Activated CD4-positive, alpha-beta T cell treated with anti-CD3 and anti-CD28 coated beads for 24 hours (primary cell): ENCODE measurements at places on chromosomes 7 and 10.
A peak's percentile ranks its signal among the peaks of the same experiment; 100 is the strongest.

GRCh38 chr7:117403737-117404136, 23.6 kb downstream of the ASZ1 start:
- DNase-seq: no peak

GRCh38 chr7:119556436-119556835, 716.5 kb upstream of the KCND2 start:
- DNase-seq: no peak

DNA sequence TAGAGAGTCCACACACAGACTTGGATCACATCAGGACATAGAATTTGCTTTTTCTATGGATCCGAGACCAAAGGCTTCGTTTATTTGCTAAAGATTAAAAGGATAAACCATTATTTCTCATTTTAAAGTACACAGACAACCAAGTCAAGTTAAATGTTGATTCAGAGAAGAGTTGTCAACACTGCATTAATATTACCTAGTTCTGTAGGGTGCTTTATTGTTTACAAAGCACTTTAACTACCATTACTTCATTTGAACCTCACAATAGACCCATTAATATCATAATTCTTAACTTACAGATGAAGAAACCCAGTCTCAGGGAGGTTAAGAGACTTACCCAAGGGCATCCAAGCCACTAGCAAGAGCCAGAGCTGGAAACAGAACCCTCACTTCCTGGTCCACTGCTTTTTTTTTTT, 43.2 kb upstream of the GSAP start:
- DNase-seq: no peak

- DNase-seq: no peak
Measured at GRCh38 chr7:20744954-20745446, 41.7 kb downstream of the SP8 start.

DNA sequence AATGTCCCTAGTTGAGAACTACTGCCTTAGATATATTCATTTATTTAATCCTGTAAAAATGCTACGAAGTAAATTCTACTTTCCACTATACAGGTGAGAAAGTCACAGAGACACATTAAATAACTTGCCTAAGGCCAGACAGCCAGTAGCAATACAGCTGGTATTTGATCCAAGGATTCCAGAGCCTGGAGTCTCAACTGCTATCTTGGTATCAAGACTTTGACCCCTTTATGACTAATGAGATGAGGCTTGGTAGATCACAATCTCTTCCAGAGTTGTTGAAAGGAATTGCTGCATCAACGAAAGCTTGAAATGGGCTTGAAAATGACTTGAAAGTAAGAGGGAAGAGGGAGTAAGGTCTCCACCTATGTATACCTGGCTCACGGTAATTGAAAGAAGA, 83.3 kb downstream of the ORC5 start:
- DNase-seq: no peak

DNA sequence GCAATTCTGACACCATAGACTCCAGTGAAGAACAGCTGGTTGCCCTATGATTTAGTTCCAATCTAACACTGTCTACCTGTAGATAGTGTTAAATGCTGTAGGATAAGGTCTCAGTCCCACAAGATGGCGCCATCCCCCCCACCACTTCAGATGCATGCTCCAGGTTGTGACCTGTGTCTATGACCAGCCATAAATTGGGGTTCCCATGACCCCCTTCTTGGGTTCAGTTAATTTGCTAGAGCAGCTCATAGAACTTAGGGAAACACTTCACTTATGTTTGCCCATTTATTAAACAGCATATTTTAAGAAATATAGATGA, 13.1 kb downstream of the CCSER2 start:
- DNase-seq: no peak

DNA sequence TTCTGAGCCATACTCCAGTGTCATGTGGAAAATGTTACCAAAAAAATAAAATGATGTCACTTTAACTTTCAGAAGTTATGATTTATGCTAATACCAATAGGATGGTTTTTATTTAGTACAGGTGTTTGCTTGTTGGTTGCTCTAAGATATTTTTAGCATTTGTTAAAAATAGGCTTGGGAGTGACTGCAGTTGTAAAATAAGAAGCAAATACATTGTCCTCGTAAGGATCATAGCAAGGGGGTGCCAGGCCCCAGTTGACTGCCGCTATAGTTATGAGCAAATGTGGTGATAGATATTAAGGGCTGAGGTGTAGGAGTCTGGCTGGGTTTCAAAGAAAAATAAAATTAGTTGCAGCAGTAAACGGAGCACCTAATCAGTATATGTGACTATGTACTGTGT, 354.4 kb upstream of the BMPER start:
- DNase-seq: no peak

GRCh38 chr10:53836638-53837037, 964.4 kb downstream of the PCDH15 start:
- no peak for DNase-seq

GRCh38 chr10:28793482-28793881, 116.2 kb downstream of the BAMBI start:
- DNase-seq: no peak

GRCh38 chr7:93923942-93924341, 2.4 kb downstream of the GNG11 start:
- DNase-seq: no peak

DNA sequence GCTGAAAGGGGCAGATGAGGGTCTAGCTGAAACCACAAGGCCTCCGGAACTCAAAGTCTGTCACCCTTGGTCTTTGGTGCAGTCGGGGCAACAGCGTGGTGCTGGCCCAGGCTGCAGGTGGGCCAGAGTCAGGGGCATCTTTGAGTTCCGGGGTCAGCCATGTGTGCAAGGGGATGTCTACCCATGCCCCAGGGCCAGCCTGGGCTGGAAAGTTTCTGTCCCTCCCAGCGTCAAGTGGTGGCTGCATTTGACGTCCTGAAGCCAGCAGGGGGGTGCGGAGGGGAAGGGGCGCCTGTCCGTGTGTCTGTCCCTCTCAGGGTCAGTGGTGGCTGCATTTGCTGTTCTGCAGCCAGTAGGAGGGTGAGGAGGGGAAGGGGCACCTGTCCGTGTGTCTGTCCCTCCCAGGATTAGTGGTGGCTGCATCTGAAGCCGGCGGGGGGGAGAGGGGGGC, 638 bp downstream of the BRAT1 start:
- no peak for DNase-seq

DNA sequence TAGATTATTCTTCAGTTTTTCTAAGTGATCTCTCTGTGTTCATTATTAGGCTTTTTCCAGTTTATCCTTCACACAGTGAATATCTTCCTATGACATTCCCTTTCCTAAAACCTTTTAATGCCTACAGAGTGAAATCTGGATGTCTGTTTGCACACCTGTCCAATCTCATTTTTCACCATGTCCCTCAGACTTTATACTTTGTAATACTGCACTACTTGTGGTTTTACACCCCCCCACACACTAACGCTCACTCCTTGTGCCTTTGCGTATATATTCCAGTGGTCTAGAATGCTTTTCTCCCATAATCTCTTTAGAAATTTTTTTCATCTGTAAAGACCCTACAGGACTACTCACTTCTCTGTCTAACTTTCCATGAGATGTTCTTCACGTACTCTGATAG, 98.2 kb downstream of the EXOC6 start:
- no peak for DNase-seq

- DNase-seq: no peak
Measured at GRCh38 chr10:98055841-98056516, 25.6 kb upstream of the CRTAC1 start.

DNA sequence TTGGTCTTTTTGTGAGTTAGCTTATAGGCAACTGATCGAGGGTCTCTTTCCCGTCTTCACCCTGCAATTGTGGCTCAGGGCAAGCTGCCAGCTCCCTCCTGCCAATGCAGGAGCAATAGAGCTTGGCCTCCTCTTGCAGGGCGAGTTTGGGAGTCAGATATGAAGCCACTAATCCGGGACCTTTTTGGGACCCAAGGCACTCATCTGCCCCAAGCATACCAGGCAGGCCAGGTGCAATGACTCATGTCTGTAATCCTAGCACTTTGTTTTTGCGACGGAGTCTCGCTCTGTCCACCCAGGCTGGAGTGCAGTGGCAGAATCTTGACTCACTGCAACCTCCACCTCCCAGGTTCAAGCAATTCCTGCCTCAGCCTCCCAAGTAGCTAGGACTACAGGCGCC, 21.1 kb downstream of the LIMK1 start:
- no peak for DNase-seq

DNA sequence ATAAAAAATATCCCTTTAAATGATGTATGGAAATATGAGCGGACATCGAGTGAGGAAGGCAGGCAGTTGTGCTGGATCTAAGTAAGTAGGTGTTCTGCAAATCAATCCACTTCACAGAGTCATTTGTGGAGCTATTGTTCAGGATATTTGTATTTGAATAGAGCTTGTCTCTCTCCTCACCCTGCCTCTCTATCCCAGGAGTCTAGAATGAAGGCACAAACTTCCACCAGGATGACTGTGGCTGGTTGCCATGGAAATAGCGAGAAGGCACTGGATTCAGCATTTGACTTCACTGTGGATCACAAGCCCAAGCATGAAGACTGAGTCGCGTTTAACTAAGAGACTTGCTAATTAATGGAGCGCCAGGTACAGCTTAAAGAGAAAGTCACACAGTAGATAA, 53.2 kb downstream of the NPY start:
- DNase-seq: no peak

GRCh38 chr10:121284936-121285335, 313.3 kb downstream of the FGFR2 start:
- DNase-seq: no peak

GRCh38 chr7:157895520-157896375, 558.9 kb downstream of the DNAJB6 start:
- no peak for DNase-seq

DNA sequence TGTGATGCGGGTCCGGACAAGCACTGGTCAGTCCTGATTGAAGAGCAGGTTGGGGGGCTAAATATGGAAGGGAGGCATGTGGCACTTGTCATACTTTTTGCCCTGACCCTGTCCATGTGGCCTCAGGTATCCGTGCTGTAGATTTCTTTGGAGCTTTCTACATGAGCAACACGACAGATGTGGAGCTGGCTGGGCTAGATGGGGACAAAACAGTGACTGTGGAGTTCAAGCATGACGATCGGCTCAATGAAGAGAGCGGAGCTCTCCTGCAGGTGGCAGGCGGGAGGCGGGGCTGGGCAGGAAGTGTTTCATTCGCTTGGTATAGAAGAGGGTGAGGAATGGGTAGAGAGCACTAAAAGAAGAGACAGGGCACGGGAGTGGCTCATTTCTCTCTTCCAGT, 13.0 kb upstream of the CHCHD1 start:
- peak; percentile 40 for DNase-seq

- DNase-seq: no peak
Measured at GRCh38 chr10:77713521-77714280, 76.1 kb upstream of the KCNMA1 start.

- DNase-seq: no peak
Measured at GRCh38 chr7:35508623-35509400, 186.1 kb downstream of the HERPUD2 start.

DNA sequence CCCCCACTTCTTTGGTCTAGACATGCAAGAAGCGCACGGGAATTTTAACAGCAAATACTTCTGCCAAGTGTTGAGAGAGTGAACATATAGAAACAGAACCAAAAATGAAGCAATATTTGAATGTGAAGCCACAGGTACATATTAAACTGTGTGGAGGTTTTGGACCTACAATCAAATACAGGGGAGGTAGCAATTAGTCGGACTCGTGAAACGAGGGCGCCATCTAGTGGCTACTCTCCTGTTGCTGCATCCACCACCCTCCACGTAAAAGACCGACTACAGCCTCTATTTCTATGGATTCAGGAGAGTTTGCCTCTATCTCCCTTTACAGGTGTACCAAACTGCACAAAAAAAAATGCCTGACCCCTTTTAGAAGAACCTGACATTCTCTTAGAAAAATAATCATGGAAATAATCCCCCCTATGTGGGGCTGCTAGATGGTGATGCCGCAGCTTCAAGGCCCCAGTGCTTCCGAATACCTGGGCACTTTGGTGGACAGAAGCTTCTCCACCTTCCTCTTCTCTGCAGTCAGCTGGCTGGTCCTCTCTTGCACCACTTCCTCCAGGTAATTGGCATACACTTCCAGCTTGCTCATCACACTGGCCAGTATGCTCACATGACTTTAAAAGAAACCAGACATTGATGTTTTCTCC, 31.7 kb downstream of the TECTB start:
- peak; percentile 68 for DNase-seq

DNA sequence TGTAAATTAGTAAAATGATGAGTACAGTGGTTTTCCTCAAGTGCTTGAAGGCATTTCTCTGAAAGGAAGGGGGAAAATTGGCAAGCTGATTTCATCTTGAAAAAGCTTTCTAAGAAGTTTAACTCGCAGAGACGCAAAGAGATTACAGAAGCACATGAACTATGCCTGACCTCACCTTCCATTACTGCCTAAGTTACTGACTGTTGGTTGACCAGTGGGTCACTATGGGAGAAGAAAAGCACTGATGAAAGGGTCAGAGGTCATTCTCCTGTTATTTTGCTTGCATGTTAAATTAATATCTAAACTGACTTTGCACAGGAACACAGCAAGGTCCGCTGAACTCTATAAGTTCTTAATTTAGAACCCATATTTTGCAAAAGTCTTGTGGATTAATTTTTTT, 225.6 kb downstream of the ARL4A start:
- no peak for DNase-seq

- no peak for DNase-seq
Measured at GRCh38 chr10:107733328-107734130, 569.0 kb upstream of the SORCS1 start.

- DNase-seq: no peak
Measured at GRCh38 chr10:121880895-121881294, 46.9 kb downstream of the ATE1 start.

DNA sequence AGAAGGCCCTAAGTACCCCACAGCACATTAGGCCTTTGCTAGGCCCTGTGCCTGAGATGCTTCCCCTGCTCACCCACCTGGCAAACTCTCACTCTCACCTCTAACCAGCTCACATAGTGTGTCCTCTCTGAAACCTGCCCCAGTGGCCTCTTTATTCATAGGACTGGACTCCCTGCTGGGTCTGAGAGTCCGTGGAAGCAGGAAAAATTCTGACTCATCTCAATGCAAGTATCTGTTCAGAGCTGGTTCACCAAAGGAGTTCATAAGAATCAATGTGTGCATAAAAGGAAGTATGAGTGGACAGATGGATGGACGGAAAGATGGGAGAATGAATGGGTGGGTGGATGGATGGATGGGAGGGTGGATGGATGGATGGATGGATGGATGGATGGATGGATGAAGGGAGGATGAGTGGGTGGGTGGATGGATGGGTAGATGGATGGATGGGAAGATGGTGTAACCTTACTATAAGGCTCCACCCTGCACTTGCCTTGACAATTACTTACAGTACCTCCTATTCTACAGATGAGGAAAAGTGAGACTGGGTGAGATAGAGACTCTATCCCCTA, 111.2 kb upstream of the ZMIZ1 start:
- no peak for DNase-seq

GRCh38 chr10:47309408-47310089, 9.6 kb downstream of the GDF10 start:
- no peak for DNase-seq

DNA sequence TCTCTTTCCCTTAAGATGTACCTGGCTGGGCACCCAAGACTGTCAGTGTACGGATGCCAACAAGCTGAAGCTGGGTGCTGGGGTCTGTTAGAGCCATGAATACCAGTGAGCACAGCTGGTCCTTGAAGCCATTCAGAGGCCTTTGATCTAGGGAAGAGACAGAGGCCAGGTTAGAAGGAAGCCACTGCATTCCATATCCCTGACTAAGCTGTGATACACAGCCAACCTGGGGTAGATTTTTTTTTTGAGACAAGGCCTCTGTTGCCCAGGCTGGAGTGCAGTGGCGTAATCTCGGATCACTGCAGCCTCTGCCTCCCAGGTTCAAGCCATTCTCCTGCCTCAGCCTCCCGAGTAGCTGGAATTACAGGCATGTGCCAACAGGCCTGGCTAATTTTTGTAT, 20.8 kb downstream of the ZDHHC16 start:
- no peak for DNase-seq
